ENCODE measurements at places on chromosomes 16 and 17.

- no peak for DNase-seq
Observed at GRCh38 chr16:30094541-30095165, 1.4 kb downstream of the YPEL3 start.

GRCh38 chr17:47800686-47801085 lies 20.9 kb downstream of the OSBPL7 start:
- DNase-seq: no peak

DNA sequence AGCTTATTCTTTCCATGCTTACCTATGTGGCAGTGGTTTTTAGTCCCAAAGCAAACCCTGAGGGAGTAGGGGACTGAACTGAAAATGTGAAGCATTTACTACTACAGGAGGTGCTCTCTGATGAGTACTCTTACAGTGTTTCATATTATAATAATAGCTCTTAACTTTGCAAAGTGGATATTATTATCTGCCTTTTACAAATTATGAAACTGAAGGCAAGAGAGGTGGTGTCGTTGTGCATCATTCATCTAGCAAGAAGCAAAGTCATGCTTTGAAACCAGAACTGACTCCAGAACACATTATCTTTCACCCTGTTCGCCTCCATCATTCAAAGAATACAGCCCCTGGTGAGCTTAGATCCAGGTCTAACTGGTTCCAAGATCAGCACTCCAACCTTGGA lies 8.2 kb upstream of the KCNH6 start:
- DNase-seq: no peak

- no peak for DNase-seq
Observed at GRCh38 chr17:48578616-48579470, 693 bp upstream of the HOXB4 start.

DNA sequence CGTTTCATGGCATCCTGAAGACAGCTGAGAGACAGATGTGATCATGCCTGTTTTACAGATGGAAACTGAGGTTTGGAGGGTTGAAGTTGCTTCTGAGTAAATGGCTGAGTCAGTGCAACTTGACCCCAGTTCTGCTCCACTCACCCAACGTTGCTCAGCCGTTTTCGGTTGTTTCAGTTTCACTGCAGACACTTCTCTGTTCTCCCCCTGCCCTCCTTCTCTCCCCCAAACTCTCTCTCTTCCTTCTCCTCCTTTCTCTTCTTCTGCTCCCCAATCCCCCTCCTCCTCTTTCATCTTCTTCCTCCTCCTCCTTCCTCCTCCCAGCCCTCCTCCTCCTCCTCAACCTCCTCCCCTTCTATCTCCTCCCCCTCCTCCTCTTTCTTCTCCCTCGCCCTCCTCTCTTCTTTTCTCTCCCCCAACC lies 9.4 kb upstream of the CEP20 start:
- no peak for DNase-seq

- no peak for DNase-seq
Observed at GRCh38 chr17:8018436-8018835, 16.0 kb downstream of the GUCY2D start.

DNA sequence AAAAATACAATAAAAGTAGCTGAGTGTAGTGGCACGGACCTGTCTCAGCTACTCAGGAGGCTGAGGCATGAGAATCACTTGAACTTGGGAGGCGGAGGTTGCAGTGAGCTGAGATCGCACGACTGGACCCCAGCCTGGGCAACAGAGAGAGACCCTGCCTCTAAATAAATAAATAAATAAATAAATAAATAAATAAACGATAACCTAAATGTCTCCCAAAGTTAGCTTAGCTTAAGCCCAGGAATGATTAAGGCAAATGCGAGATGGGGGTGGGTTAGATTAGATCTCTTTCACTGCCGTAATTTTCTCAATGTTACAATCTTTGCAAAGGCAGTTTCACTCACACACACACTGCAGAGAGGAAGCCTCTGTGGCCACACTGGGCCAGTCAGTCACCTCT lies 46.7 kb downstream of the WSB1 start:
- no peak for DNase-seq

DNA sequence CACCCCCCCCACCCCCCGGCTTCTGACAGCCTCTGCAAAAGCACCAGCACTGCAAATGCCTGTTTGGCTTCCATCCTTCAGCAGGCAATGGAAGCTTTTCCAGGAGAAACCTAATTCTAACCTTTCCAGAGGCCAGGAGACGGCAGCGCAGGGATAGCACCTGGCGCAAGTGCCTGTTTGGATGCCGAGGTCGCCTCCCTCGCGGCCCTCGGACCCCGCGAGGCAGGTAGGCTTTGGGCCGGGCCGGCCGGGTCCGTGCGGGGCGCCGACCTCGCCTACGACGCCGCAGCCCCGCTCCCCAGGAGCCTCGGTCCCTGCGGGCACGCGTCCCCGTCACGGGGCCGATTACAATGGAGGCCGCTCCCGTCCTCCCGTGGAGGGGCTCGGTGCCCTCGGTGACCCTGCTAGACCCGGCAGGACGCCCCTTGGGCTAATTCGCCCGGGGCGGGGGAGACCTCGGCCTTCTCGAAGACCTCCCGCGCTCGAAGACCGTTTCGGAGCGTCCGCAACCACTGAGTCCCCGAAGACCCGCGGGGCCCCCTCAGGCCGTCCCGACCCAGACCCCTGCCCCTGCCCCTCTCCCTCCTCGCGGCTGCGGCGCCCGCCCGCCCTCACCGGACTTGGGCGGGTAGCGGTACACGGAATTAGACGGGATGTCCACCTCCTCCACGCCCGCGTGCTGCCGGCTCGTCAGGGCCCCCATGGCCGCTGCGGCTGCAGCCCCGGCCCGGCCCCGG lies 587 bp downstream of the RNF157 start:
- DNase-seq: no peak

- DNase-seq: no peak
Observed at GRCh38 chr17:50443505-50443974, 17.5 kb downstream of the ACSF2 start.

- no peak for DNase-seq
Observed at GRCh38 chr17:49438436-49439278, 24.0 kb upstream of the PHB1 start.

DNA sequence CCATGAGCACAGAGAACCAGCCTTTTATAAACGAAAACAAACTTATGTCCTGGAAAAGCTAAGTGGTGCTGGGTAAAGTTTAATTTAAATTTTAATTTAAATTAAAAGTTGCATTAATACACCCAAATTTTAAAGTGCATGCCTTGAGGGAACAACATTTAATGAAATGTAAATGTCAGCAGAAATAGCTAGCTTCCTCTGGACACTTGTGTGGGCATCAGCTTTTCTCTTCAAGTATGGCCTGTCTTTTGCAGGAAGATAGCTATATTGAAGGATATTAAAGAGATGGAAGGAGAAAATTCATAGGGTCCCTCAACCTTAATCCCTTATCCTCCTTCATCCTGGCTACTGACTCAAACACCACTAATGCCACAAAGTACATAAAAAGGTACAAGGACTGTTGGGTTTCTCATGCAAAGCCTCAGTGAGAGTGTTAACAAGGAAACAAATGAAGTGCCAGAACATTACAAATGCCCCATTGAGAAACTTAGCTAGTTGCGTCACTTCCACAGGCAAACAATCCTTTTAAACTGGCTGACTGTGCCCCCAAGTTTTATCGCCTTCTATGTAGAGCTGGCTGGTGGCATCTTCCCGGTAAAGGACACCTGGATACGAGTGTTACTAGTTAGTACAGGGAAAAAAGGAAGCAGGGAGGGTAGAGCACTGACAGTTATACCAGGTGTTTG lies 14.1 kb downstream of the PHF12 start:
- DNase-seq: peak; percentile 30

GRCh38 chr17:16258901-16259300 lies 41.9 kb downstream of the PIGL start:
- DNase-seq: no peak

- no peak for DNase-seq
Observed at GRCh38 chr17:30761060-30761459, 63.4 kb downstream of the CRLF3 start.

GRCh38 chr16:23485841-23486240 lies 24.5 kb downstream of the GGA2 start:
- DNase-seq: no peak

DNA sequence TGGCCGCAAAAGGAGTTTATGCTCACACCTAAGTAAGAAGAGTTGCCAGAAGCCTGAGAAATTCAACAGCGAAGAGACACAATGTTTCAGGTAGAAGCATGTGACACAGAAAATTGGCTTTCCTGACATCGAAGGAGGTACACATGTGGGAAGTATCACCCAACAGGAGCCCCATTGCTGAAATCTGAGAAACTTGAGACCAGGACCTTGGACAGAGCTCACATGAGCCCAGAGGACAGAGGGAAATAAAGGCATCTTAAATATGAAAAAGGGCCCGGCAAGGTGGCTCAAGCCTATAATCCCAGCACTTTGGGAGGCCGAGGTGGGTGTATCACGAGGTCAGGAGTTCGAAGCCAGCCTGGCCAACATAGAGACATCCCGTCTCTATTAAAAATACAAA lies 304.1 kb upstream of the C16orf82 start:
- DNase-seq: no peak

- DNase-seq: no peak
Observed at GRCh38 chr16:87789437-87790291, 23.9 kb upstream of the KLHDC4 start.

GRCh38 chr16:57106767-57107166 lies 14.4 kb downstream of the CPNE2 start:
- no peak for DNase-seq

DNA sequence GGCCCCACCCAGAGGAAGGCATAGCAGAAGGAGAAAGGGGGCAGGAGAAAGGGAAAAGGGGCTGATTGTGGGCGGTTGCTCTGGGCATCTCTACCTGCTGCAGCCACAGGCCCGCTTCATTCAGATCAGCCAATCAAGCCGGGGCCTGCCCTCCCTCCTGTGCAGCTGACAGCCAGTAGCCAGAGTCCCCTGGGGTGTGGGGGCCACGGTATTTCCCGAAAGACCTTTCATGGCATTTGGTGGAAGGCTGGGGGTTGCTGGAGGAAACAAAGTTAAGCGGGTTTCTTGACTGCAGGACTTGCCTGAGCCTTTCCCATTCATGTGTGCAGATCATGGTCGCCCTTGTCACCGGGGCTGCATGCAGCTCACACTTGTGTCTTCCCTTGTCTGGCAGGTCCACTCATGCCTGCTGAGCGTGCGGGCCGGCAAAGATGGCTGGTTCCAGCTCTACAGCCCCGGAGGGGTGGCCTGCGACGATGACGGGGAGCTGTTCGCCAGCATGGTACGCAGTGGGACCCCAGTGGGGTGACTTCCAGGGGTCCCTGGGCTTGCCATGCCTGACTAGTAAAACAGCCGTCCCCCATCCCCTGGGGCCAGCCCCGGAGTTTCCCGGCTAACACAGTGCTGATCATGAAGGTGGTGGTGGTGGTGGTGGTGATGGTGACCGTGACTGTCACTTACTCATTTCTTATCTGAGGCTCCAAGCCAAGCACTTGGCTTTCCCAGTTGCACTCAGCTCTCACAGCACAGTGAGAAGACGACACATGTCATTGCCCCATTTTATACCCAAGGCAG lies 82.7 kb upstream of the PLCG2 start:
- no peak for DNase-seq

GRCh38 chr16:75099738-75100602 lies 16.6 kb downstream of the LDHD start:
- no peak for DNase-seq

GRCh38 chr17:13283606-13284005 lies 265.8 kb upstream of the ELAC2 start:
- DNase-seq: no peak

GRCh38 chr17:63278728-63279442 lies 167.2 kb downstream of the CYB561 start:
- no peak for DNase-seq

- no peak for DNase-seq
Observed at GRCh38 chr17:67369676-67370075, 3.3 kb upstream of the PSMD12 start.

DNA sequence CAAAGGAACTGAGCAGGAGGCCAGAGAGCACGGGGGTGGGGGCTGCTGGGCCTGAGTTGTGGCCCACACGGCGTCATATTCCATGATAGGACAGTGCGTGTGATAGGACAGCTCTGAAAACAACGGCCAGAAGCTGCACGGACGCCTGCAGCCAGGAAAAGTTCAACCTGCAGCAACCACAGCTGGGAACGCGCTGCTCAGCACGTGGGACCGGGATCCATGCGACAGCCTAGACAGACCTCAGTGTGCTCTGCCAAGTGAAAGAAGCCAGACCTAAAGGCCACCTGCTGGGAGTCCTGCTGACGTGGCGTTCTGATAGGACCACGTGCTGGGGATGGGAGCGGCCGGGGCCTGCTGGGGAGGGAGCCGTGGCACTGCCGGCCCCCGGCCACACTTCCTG lies 21.6 kb downstream of the CTU2 start:
- no peak for DNase-seq

GRCh38 chr17:37523715-37524219 lies 34.1 kb downstream of the DUSP14 start:
- DNase-seq: no peak

DNA sequence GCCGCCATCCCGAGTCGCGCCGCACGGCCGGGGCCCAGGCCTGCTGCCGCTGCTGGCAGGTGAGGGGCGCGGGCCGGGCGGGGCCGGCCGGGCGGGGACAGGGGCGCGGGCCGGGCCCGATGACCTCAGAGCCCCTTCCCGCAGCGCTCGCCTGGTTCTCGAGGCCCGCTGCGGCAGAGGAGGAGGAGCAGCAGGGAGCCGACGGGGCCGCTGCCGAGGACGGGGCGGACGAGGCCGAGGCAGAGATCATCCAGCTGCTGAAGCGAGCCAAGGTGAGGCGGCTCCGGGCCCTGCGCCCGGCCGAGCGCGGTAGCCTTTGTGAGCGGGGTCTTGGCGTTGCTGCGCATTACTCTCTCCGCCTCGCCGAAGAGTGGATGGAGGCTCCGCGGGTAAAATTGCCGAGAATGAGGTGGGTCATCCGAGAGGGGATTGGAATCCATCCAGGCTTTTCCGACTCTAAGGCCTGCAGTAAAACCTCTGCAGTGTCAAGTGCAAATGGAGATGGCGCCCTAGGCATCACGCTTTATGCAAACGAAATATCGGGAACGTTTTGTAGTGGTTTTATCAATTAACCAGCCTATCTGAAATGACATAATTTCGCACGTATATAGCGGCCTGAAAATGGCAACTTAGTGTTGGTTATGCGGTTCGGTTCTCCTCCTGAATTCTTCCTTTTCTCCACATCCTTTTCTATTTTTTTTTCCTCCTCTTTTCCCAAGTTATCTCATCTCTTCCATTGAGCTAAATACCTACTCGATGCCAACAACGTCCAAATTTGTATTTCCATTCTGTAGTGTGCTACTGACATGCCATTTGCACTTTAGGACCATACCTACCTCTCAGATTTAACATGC lies 577 bp downstream of the TTC19 start:
- peak; percentile 33 for DNase-seq

- no peak for DNase-seq
Observed at GRCh38 chr16:64225696-64226095, 896.2 kb downstream of the CDH11 start.

- no peak for DNase-seq
Observed at GRCh38 chr16:3057181-3058138, 8.0 kb upstream of the IL32 start.

- DNase-seq: no peak
Observed at GRCh38 chr16:9136596-9136995, 45.2 kb downstream of the HAPSTR1 start.

- DNase-seq: no peak
Observed at GRCh38 chr17:58587713-58588117, 73.3 kb upstream of the MTMR4 start.
